ENCODE measurements at places on chromosomes 6 and 20. TPM values are rescaled to one million over a fixed set of nuclear protein-coding genes. Genes with fewer than 3 reads are reported as not detected.

The TMEM170B gene
- 0.96 TPM for total RNA-seq

DNA sequence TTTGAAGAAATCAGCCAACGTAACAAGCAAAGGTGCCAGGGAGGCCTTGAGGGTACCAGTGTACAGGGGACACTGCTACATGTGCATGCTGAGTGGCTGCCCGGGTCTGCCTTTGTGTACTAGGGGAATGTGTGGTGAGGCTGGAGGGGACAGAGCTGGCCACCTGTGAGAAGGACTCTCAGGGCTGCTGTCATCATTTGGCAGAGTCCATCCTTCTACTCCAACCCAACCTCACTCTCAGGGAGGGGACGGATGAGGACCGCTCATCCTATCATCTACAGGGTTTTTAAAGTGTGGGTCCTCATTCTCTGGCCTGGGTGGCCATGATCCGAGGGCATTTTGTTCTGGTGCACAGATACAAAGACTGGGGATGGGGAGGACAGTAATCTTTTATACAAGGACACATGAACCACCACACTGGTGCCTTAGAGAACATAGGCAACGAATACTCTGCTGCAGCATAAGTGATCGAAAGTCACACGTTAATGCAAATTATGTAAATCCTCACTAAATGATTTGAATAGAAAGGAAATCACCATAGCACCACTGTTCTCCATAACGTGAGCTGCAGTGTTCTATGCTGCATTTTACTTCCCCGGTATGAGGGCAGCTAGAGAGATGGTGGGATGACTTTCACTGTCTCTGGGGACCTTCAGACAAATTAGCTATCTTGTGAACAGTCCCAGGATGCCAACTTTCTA lies 181.4 kb downstream of the GMPR start:
- DNase-seq, result no peak

DNA sequence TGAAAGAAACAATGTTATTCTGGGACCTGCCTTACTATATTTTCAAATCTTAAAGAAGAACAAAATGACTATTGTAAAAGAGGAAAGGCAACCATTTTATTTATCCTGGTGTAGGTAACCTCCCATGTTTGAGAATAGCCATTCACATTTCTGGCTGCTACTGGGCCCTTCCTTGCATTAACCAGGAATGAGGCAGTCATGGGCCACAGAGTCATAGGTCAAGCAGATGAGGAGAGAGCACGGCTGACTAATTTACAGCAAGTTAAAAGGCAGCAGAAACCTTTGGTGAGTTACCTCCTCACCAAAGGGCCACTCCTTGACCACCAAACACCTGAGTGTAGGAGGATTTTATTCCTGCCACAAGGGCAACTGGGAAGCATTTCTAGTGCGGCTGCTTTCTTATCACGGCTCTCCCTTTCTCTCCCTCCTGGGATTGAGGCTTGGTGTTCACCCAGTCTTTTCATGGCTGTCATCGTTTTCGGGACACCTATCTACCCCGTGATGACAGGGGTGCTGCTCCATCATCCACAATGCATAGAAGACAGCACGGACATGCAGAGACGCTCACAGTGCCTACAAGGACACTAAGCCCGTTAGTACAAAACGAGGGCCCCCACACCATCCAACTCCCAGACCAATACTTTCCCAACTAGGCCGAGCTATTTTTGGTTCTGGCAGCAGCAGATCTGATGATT lies 4.4 kb upstream of the LAMA4 start:
- DNase-seq, result no peak

The NOX3 gene
- total RNA-seq, result not detected

- DNase-seq, result no peak
Observed at GRCh38 chr6:106216527-106216926, 109.0 kb downstream of the ATG5 start.

GRCh38 chr6:32189742-32190053 lies 304 bp downstream of the PBX2 start:
- DNase-seq, result no peak

The RPS18 gene
- total RNA-seq, result 3,205 TPM

GRCh38 chr20:42484335-42484734 lies 705.4 kb downstream of the PTPRT start:
- no peak for DNase-seq

The C6orf15 gene
- total RNA-seq, result not detected

GRCh38 chr6:42066156-42066675 lies 15.9 kb downstream of the TAF8 start:
- no peak for DNase-seq

The RNF182 gene
- total RNA-seq, result not detected

DNA sequence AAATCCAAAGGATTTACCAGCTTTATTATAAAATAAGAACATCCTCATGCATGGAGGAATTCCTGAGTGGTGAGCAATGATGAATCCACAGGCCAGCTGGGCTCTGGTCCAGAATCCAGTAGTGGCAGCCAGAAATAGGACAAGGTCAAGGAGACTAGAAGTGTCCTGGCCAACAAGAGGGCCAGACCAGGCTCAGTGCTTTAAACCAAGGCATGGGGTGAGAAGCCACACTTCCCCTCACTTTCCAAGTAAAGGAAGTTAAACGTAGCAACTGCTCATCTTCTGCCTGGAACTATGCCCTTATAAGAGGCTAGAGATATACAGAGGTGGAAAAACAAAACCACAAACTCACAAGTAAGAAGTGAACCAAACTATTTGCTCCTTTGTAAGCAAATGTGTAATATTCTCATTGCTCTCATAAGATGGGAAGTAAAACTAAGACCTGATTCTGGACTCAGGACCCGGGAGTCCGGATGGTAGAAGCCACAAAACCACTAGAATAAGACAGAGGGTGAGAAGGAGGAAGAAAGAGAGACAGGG lies 253.2 kb downstream of the UST start:
- peak; percentile 34 for DNase-seq

The MMP24 gene
- 17.1 TPM for total RNA-seq

Data from Caki2 (cell line).